Pons (tissue), 1 donor: ENCODE measurements at places on chromosomes 1 and 21.
A peak's percentile ranks its signal among the peaks of the same experiment; 100 is the strongest.

GRCh38 chr1:12080156-12080555, 17.1 kb downstream of the TNFRSF8 start:
- no peak for DNase-seq

GRCh38 chr1:187837787-187838186, 1009.0 kb downstream of the PLA2G4A start:
- no peak for DNase-seq

DNA sequence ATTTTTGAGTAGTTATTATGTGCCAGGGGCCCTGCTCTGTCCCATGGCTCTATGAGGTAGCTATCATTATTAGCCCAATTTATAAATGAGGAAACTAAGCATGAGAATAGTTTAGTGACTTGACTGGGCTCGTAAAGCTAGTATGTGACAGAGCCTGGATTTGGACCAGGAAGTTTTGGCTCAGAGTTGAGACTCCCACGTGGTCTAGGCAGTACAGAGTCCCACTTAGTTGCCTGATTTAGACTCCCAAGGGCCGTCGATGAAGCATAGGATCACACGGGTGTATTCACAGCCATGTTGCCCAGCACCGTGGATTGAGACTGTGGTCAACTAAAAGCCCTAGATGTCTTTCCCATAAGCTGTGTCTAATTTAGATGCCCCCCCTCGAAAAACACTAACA, 81.7 kb downstream of the DDX20 start:
- no peak for DNase-seq

DNA sequence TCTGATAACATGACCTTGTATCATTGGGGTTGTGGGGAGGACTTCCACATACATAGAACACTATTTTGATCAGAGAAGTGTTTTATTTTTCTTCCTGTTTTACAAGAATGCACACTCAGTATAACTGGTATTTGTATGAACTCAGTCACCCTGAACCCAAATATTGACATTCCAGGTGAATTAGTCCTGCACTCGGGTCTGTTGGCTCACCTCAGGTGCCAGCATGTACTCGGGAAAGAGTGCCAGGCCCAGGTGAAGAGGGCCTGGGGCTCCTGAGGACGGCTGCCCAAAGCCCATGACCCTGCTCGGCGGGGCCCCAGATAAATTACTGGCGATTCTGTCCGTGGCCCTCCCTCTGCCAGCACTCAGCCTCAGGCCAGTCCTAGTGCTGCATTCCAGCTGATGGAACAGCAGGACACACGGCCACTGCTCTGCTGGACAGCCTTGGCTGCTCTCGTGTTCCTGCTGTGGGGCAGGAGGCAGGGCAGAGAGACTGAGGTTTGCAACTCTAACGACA, 75.4 kb upstream of the TMPRSS2 start:
- no peak for DNase-seq

- no peak for DNase-seq
Observed at GRCh38 chr1:93839307-93839706, 39.7 kb downstream of the DNTTIP2 start.

GRCh38 chr1:111221633-111222291, 5.8 kb upstream of the CHI3L2 start:
- peak; percentile 42 for DNase-seq

DNA sequence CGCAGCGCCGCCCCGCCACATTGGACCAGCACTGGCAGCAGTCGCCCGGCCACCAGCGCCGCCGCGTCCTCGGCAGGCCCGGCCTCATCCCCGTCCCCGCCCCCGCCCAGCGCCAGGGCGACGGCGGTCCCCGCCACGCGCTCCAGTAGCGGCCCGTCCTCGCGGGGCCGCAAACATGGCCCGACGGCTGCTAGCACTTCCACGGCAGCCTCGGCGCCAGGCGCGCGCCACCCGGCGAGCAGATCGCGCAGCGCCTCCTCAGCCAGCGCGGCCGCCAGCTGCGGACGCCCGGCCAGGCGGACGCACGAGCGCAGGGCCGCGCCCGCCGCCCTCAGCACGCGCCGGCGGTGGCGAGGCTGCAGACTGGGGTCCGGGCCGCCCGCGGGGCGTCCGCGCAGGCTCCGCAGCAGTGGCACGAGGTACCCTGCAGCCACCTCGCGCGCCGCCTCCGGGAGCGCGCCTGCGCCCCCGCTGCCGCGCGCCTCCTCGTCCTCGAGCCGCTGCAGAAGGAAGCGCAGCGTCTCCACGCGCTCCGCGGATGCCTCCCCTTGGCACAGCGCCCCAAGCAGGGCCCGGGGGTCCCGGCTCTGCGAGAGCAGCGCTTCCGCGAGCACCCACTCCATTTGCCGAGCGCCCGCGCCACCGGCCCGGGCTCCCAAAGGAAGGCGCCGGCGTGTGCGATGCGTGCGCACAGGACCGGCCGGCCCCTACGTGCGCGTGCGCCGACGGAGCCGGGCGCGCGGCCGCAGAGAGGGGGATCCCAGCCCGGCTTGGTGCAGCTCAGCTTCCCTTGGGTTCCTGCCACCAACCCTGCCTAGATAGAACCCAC, at the start of gene TARBP1:
Gene TARBP1, minus strand, starts transcription at position 699 of the 829 bp plus-strand sequence. Its CDS starts 76 bp downstream, at position 623.
- peak; percentile 50 for DNase-seq

- DNase-seq, result no peak
Observed at GRCh38 chr1:164534863-164535610, 23.9 kb upstream of the PBX1 start.

DNA sequence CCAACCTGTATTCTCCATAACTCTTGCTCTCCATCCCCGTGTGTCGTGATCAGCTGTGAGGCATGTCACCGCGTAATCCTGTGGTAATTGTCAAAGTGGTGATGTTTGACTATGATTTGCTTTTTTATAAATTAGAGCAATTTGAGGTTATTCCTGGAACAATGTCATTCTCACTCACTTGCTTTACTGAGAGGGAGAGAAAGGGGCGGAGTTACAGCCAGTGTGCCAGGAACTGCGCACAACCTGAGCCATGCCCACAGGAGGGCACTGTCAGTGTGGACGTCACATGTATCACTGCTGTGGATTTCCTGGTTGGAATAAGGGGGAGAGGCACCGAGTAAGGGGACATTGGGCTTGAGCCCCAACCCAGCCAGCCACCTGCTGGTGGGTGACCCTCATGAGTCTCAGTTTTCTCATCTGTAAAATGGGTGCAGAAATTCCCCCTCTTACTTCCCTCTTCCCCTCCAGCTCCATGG, 6.9 kb downstream of the ADGRB2 start:
- DNase-seq, result no peak

DNA sequence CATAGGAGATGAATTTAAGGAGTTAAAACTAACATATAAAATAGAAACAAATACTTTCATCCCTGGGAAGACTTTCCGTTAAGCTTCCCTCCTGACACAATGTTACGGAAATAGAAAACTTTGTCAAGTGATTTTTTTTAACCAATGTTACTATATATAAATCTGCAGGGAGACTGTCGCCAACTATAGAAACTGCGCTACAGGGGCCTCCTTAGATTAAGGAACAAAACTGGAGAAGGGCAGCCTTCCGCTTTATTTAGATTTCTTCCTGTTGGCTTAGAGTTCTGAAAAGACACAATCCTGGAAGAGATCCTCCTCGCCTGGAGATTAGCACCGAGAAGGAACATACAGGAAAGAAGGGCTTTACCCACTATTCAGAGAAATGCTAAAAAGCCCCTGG, 1.5 kb downstream of the MGST3 start:
- DNase-seq, result peak; percentile 59

GRCh38 chr1:178530502-178530901, 17.6 kb downstream of the TEX35 start:
- DNase-seq, result no peak

DNA sequence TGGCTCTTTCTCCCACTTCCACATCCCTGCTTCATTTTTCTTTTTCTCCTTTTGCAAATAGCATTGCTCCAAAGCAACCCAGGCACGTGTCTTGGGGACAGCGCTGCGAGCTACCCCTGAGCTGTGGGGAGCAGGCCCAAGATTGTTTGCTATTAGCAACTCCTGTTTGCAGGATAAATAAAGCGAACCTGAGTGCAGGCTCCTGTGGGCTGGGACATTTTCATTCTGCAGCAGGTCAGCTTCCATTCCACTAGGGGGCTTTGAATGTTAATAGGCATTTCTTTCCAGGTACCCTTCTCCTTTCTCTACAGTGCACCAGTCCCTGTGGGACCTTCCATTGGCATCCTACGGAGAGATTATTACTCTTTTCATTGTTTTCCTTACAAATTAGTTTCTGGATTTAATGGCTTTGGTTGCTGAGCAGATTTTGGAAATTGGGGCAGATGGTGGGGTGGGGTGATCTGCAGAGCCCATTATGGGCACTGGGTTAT, 54.0 kb downstream of the OLFML3 start:
- peak; percentile 9 for DNase-seq

DNA sequence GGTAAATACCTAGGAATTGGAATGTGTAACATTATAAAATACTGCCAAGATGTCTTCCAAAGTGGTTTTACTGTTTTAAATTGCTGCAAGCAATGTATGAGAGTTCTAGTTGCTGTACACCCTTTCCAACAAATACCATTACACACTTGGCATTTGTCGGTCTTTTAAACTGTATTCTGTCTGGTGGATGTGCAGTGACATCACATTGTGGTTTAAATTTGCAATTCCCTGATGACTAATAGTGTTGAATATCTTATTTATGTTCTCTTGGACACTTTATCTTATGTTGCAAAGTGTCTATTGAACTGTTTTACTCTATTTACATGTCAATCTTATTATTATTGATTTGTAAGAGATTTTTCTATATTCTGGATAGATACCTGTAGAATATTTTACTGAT, 561.2 kb upstream of the B3GALT2 start:
- DNase-seq, result no peak

- no peak for DNase-seq
Observed at GRCh38 chr21:36477001-36477400, 2.9 kb downstream of the CLDN14 start.

GRCh38 chr21:38121888-38122720, 134.7 kb upstream of the KCNJ15 start:
- DNase-seq, result no peak

- DNase-seq, result peak; percentile 91
Observed at GRCh38 chr1:173429471-173430402, 47.4 kb upstream of the PRDX6 start.

DNA sequence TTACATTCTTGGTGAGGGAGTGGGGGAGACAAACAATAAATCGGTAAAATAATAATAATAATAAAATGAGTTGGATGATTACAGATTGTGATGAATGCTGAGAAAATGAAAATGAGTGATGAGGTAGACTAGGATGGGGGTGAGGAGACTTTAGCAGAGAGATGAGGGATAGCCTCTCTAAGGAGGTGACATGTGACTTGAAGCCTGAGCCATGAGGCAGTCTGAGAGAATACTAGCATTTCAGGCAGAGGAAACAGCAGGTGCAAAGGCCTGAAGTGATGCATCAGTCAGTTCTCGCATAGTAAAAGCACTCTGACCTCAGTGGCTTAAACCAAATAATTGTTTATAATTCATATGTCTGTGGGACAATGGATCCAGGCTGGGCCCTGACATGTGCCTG, 181.2 kb downstream of the AGBL4 start:
- DNase-seq, result no peak

GRCh38 chr1:53704804-53705445, 34.0 kb downstream of the GLIS1 start:
- no peak for DNase-seq

- peak; percentile 93 for DNase-seq
Observed at GRCh38 chr1:54407404-54408146, 1.4 kb upstream of the SSBP3 start.

DNA sequence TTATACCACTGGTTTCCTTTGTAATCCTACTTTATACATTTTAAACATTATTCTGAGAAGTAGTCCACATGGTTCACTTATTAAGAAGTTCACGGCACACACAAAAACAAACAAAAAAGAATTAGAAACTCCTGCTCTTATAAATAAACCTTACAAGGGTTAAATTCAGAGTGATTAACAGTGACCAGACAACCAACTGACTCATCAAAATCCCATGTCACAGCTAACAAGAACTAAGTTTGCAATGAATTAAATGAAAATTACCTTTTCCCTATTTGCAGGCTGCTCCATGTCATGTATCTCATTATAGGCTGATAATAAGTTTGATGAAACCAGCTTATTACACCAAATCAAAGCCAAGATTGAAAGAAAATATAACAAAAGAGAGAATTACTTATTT, 77.5 kb downstream of the PUM1 start:
- no peak for DNase-seq

GRCh38 chr1:233368106-233368788, 40.7 kb downstream of the MAP3K21 start:
- DNase-seq, result no peak

GRCh38 chr1:152169366-152170025, 10.5 kb upstream of the RPTN start:
- DNase-seq, result no peak

GRCh38 chr1:17648457-17649145, 106.5 kb upstream of the ACTL8 start:
- DNase-seq, result no peak

DNA sequence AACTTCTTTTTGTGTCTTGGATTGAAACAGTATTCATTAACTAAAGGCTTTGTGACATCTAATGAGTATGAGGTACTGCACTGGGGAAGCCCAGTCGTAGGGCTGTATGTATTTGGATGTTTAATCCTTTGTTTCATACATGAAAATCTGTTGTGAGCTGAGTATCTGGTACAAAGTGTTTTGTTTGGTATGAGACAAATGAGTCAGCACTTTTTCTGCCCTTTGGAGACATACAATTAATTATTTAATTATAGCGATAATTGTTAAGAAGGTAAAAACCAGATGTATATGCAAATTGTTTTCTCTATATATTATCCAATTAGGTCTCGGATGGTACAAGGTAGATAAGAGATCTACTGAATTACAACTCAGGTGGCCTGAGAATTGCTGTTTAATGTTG, 36.3 kb downstream of the MARK1 start:
- DNase-seq, result peak; percentile 36

- peak; percentile 90 for DNase-seq
Observed at GRCh38 chr1:37811027-37811655, 3.1 kb upstream of the YRDC start.

GRCh38 chr1:13797397-13797796, 97.4 kb downstream of the PRDM2 start:
- DNase-seq, result no peak

GRCh38 chr1:227440182-227440581, 121.9 kb upstream of the CDC42BPA start:
- no peak for DNase-seq

- no peak for DNase-seq
Observed at GRCh38 chr1:231860221-231861088, 233.9 kb downstream of the DISC1 start.

DNA sequence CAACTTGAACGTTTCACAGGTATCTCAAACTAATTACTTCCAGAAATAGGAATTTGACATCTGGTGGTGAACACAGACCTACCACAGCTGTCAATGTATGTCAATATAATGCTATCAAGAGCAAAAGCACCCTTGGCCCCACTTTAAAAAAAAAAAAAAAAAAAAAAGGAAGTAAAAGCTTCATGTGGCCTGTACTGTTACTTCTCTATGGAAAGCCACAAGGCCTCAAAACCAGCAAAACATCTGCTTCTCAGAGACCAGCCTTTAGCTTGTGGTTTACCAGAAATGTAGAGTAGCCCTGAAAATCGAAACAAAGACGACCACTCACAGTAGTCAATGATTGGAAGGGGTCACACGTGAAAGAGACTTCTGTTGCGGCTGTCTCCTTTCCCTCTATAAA, 109.6 kb downstream of the SLC45A1 start:
- DNase-seq, result peak; percentile 70
